ENCODE measurements at places on chromosomes 5 and 9. TPM values are rescaled to one million over a fixed set of nuclear protein-coding genes. Genes with fewer than 3 reads are reported as not detected.

GRCh38 chr9:125509476-125509875, 197.5 kb downstream of the MAPKAP1 start:
- DNase-seq = no peak

DNA sequence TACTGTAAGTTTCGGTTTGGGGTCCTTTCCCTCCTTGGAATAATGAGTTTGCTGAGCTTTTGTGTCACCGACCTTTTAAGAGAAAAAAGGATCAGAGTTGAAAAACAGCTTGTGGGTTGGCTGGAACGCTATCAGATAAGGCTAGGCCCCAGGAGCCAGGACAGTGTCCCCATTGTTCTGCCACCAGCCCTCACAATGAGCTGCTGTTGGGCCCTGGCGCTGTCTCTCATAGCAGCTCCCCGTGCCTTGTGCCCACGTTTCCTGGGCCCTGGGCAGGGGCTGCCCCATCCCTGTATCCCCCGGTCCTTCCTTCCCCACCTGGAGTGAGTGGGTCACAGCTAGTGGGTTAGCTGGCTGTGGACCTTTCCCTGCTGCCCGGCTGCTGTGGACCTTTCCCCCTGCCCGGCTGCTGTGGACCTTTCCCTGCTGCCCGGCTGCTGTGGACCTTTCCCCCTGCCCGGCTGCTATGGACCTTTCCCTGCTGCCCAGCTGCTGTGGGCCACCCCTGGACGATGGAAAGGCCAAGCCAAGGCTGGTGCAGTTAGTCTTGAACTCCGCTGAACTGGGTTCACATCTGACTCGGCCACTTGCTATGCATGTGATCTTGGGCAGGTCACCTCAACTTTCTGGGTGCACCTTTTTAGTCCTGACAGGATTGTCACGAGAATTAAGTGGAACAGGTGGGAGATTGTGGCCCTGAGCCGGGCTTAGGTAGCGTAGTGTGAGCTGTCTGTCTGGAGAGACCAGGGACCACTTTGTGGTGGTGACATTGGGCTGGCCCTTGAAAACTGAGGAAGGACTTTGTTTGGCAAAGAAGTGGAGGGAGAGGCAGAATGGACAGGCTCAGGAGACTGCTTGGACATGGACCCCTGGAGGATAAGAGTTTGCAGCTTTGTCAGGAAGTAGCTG, 99.5 kb downstream of the DAB2IP start:
- peak; percentile 60 for DNase-seq

- no peak for DNase-seq
Measured at GRCh38 chr5:147673791-147674190, 108.7 kb downstream of the JAKMIP2 start.

DNA sequence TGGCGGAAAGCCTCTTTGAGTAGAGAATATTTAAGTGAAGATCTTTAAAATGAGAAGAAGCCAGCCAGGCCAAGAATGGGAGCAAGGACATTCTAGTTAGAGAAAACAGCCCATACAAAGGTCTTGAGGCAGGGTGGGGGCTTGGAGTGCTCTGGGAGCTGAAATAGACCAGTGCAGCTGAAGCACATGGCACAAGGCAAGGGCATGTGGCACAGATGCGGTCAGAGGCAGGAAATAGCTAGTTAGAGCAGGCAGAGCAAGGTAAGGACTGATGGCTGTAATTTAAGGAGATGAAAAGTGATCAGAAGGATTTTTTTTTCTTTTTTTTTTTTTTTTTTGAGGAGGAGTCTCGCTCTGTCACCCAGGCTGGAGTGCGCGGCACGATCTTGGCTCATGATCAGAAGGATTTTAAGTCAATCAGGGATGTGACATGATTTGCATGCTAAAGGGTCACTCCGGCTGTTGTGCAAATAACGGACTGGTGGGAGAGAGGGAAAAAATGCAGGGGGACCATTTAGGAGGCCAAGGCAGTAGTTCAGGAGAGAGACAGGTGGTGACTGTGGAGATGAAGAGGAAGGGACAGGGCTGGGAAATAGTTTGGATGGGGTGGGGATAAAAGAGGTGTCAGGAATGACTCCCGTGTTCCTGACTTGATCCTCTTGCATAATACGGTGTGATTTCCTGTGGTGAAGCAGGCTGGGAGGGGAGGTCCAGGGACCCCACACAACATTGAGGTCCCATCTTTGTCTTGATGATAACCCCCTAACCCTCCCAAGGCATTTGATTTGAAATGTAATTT, 207.6 kb downstream of the HSPA4 start:
- no peak for DNase-seq

Gene PCDHGC5
- 3.3 TPM for total RNA-seq

Gene TRIM36
- 6.1 TPM for total RNA-seq

DNA sequence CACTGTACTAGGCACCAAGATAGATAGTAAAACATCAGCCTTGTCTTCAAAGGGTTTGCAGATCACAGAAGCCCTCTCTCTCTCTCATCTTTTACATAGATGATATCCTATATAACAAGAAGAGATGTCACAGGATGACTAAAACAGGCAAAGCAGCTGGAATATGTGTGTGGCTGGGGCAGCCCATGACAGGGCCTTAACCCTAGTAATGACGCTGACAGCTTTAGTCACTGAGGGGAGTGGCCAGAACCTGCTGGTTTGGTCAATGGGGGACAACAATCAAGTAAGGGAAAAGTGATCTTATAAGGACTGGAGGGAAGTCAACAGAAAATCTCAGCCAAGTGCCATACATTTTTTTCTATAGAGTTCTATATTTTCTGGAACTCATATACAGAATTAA, 41.9 kb upstream of the RIC1 start:
- peak; percentile 67 for DNase-seq

Gene ADRB2
- total RNA-seq = 14.8 TPM

DNA sequence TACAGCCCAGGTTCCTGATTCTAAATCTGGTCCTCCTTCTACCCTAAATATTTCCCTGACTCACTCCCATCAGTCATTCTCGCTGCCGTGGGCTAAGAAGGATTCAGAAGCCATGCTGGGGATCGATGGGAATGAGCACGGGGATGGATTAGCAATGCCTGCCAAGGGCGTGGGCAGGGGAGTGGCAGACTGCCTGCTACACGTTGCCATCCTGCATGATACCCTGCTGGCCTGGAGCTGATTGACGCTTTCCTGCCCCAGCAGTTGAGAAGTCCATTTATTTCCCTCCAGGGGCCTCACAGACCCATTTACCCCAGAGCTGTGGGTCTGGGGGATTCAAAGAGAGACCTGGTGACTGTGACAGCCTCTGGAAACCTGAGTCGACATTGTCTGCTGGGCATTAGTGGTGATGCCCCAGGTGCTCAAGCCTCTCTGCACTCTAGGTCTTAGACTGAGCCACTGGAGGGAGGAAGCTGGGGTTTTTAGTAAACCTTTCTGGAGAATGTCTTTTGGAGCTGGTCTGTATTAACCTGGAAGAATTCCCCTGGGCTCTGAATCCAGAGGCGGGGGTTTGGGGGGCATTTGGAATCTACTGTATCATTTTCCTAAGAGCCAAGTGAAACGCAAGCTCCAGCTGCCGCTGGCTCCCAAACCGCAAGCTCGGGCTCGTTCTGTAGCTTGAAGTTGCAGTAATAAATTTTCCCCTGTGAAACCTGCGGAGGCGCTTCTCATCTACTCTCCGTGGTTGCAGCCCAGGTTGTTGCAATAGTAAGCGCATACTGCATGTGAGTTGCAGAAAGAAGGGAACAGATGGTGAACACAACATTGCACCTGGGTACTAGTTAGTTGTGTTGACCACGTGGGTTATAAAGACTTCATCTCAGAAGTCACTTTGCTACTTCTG, 76.3 kb upstream of the RAPGEF1 start:
- DNase-seq = peak; percentile 47

DNA sequence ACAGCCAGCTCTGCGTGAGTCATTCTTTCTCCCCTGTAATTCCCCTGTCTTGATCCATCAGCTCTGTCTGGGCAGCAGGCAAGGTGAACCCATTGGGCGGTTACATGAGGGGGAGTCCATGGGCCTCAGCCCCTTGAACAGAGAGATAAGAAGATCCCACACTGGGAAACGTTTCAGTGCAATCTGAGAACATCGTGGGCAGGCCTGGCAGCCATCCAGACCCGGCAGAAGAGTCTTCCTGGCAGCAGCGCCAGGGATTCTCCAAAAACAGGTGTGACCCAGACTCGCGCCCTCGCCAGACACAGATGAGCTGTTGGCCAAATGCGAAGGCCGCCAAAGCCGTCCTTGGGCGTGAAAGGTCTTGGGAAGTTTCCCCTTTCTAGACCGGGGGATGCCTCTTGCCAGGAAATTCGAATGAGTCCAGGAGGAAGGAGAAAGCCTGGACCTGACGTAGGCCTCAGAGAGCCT, 6.4 kb upstream of the SLC12A7 start:
- DNase-seq = peak; percentile 62

Gene NKD2
- total RNA-seq = not detected

DNA sequence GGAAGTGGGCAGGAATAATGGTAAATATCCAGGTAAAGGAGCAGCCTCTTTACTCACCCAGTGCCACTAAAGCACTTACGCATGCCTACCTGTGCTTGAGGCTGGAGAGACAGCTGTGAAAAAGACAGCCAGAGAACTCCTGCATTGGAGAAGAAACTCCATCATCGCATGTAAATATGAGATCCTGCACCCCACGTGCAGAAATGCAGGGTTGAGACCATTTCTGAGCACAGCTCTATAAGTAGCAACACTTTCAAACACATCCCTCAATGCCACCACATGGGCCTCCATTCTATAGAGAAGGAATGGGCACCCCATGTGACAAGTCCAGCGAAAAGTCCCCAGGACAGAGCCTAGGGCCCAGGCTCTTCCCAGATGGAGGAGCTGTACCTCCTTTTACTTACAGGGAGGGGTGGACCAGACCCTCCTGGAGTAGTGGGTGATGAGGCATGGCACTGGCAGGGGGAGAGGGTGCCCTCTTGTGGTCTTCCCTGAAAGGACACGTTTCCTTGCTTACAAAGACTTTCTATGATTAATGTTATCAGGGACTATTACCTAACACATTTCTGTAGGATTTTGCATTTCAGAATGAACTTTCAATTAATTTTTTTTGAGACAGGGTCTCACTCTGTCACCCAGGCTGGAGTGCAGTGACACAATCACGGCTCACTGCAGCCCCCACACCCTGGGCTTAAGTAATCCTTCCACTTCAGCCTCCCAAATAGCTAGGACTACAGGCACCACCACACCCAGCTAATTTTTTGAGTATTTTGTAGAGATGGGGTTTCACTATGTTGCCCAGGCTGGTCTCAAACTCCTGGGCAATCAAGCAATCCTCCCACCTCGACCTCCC, 55.3 kb upstream of the IL17B start:
- no peak for DNase-seq

GRCh38 chr9:115230924-115231515, 113.1 kb upstream of the TNC start:
- no peak for DNase-seq

DNA sequence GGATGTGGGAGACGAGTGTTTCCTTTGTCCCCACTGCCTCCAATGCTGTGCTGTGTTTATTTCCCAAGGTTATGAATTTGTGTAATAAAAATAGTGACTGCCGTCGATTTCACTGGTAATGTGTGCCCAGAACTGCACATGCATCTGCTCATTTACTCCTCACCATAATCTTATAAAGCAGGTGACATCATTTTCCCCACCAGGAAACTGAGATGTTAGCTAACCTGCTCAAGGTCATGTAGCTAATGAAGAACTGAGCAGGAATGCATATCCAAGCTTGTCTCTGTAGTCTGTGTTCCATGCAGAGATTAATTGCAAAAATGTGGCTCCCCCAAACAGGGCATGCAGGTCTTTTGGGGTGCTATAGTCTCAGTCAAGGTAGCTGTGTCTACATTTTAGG, 224.4 kb downstream of the TENT4A start:
- DNase-seq = no peak

Gene DMRT1
- total RNA-seq = not detected

DNA sequence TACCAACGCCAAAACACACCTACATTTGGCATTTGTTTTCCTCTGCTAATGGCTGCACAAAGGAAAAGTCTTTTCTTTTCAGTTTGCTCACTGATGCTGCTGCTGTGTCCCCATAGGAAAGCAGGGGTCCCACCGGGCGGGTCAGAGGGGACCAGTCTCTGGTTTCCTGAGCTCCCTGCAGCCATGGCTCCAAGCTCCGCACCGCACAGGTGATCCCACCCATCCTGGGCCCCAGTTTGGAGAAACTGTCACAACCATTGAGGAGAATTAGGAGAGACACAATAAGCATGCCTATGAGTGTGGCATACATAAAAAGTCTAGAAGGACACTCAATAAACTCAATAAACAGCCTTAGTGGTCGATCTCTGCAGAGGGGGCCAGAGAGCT, 19.9 kb downstream of the MED10 start:
- no peak for DNase-seq

DNA sequence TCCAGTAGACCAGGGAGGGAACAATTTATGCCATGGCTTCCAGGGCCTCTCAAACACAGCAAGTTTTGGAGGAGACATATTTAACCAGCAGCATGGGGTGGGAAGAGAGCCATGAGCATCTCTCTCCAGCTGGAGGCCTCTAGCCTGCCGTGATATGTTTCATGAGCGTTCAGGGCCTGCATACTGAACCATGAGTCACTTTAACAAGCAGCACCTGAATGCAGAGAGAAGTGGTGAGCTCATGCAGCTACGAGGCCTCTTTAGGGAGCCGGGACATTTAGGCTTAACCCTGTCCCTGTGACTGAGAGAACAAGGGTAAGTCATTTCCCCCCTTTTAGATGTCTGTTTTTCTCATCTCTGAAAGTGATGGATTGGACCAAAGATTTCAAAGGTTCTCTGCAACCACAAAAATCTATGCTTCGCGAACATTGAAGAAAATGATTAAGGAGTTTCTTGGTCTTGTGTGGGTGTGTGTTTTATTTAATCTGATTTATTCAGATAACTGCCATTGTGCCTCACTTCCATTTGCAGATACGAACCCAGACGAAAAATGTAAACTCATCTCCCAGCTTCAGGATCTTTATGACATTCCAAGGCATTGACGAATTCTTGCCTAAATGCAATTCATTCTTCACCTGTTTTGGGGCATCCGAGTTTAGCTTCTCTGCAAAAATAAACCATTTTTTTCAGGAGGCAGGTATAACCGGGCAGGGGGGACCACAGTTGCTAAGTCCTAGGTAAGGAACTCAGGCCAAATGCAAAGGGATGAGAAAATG, 157.0 kb downstream of the GABBR2 start:
- DNase-seq = peak; percentile 59

- no peak for DNase-seq
Measured at GRCh38 chr5:174596429-174596828, 128.0 kb upstream of the MSX2 start.

Gene PTGDS
- 0.54 TPM for total RNA-seq

GRCh38 chr9:8570776-8571175, 771.2 kb upstream of the DMAC1 start:
- DNase-seq = no peak

Gene F12
- total RNA-seq = 5.7 TPM

Measured in mammary epithelial cell (primary cell).